Frontal cortex (tissue), 4 donors: ENCODE measurements at places on chromosomes 12 and 14. TPM values are rescaled to one million over a fixed set of nuclear protein-coding genes. Genes with fewer than 3 reads are reported as not detected.

The ACOT4 gene
- 1.2 TPM for total RNA-seq

DNA sequence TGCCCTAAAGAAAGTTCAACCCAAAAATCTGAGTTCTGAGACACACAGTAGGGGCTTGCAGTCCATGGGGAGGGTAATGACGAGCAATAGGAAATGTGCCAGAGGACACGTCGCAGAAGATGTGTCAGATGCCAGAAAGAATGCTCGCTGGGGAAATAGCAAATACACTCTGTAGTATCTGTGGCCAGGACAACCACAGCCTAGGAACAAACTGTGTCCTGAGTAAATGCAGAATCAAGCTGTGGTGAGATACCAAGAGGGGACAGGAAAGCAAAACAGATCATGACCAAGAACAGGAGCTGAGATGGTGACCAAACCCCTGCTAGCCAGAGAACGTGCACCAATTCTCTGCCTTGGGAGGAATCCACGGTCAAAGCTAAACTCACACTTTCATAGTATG lies 9.1 kb downstream of the CRACR2A start:
- DNase-seq = no peak

- DNase-seq = no peak
These were observed 72.3 kb downstream of the KDM2B start for GRCh38 chr12:121508533-121508932.

The CIROP gene
- not detected for total RNA-seq

GRCh38 chr14:54606178-54606577 lies 39.2 kb downstream of the SAMD4A start:
- no peak for DNase-seq

- no peak for DNase-seq
These were observed 180.8 kb downstream of the CRADD start for GRCh38 chr12:93857991-93858447.

- DNase-seq = no peak
These were observed 66.0 kb upstream of the TRIM9 start for GRCh38 chr14:51160871-51161270.

The KLHDC1 gene
- 27.3 TPM for total RNA-seq

GRCh38 chr12:1310653-1311052 lies 283.7 kb downstream of the FBXL14 start:
- DNase-seq = no peak

The OR11H7 gene
- total RNA-seq = not detected

The SINHCAF gene
- total RNA-seq = 16.7 TPM

The LRTM2 gene
- total RNA-seq = 1.6 TPM

The TEAD4 gene
- 0.41 TPM for total RNA-seq

The ACVRL1 gene
- total RNA-seq = 9.4 TPM

DNA sequence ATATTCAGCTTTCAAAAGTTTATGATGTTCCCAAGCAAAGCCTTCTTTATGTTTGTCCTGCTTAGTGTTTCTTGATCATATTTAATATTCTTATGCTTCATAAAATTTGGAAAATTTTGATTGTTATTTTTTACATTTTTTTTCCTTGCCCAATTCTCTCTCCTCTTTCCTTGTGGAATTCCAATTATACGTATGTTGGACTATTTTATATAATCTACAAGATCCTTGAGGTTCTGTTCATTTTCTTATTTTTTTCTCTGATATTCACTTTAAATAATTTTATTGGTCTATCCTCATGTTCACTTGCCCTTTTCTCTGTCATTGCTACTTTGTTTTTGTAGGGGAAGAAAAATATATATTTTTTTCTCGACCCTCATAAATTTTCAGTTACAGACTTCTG lies 167.7 kb downstream of the DYRK2 start:
- DNase-seq = no peak

DNA sequence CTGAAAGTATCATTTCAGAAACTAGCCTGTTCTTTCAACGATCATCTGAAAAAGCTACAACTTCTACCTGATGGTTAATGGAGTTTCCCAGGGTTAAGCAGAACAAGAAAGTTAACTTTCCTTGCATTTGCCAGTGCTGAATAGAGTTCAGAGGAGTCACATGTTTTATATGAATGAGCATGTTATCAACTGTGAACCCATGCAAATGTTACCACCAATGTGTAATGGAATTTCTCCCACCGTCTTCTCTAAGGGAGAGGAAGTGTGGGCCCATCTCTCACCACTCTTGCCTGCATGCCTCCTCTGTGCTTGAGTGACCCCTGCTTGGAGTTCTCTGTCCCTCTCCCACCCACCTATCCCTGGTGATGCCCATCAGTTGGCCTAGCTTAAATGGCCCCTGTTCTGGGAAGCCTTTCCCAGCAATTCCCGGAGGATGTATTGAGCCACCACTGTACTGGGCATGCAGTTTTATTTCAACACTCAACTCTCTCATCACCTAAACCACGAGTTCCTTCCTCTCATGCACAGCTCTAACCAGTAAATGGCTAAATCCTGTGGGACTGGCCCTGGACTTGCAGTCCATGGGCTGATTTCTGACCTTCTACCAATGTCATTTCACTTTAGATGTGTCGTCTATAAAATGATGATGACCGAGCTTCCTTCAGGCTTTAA lies 159.8 kb downstream of the RPAP3 start:
- DNase-seq = no peak

DNA sequence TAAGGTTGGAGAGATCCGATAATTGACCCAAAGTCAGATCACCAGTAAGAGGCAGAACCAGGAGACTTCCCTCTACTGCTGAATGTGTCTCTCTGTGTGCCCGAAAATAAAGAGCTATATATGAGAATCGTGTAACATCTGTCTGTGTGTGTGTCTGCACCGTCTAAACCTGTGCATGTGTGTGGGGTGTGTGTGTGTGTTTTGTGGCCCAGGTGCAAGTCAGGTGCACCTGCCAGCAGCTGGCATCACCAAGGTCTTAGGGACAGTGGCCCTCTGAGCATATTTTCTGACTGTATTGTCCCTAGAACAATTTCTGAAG lies 24.7 kb upstream of the KRT78 start:
- no peak for DNase-seq

The SLCO1B1 gene
- not detected for total RNA-seq

GRCh38 chr12:114684098-114684869 lies at the start of gene TBX3:
Gene TBX3 (minus strand): TSS chr12:114684175. CDS start chr12:114683200, 975 bp downstream.
- DNase-seq = peak; percentile 69

DNA sequence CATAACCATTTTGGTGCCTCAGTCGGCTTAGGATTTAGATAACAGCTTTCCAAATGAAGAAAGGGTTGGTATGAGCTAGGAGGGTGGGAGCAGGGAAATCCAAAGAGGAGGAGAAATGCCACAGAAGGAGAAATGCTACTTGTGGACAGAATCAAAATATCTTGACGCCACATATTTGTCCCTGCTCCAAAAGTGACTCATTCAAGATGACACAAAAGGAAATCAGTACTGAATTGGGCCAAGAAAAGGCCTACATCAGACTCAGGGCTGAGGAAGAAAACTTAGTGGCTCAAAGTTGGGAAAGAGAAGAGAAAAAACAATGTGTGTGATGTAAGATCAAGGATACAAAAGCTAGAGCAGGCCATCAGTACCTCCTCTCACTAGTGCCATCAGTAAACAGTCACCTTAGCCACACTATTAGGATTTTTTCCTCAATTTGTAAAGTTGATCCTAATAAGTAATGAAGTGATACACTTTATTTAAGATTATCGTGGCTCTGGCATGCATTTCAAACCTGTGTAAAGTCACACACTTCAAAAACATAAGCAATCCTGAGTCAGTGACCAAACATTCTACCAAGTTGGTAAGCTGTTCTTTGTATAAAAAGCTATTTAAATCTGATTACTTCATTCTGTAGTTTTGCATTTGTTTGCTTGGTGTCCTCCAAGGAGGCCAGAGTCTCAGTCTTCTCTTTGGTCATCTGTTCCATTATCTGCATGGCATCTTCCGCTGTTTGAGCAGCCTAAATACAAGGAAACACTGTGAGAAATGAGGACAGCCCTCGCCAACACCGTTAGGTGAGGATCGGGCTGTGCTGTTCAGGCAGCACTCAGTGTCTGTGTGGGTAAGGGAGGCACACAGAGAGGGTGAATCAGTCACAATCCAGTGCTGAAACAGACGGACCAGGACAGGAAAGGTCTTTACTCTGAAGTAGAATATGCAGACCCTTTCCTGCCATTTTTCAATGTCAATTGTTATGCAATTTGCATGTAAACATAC lies 52.6 kb upstream of the VPS33A start:
- no peak for DNase-seq

The GPR137C gene
- total RNA-seq = 25.3 TPM

DNA sequence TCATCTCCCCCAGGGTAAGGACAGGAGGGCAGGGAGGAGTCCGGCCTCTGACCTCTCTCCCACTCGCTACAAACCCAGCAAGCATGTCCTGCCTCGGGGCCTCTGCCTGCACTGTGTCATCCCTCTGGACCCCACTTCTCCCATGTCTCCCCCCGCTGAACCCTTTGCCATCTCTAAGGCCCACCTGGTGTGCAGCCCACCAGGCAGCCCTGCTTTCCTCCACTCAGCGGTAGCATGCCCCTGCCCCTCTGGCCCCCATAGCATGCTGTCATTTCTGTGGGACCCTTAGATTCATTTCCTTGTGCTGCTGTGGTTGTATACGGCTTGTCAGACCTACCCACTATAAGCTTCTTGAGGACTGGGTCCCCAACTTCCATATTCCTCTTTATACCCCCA lies 17.7 kb downstream of the PAPLN start:
- no peak for DNase-seq

DNA sequence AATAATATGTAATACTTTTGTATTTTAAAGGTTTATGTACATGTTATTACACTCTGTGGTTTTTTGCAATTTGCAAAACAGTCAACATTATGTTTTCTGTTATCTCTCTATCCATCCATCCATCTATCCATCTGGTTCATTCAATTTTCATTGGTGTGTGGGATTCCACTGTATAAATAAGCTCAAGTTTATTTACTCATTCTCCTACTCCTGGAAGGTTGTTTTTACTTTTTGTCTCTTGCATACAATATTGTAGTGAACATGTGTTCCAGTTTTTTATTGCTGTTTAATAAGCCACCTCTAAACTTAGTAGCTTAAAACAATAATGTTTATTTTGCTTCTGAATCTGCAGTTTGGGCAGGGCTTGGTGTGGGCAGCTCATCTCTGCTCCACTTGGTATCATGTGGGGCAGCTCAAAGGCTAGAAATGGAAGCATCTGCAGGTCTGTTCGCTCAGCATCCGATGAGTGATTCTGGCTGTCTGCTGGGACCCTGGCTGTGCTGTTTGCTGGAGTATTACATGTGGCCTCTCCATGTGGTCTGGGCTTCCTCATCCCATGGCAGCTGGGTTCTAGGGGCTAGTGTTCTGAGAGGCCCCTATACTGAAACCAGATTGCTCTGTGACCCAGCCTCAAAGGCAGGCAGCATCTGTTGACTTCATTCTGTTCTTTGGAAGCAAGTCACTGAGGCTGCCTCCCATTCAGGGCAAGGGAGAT lies 98.8 kb downstream of the SLC25A47 start:
- DNase-seq = no peak

GRCh38 chr12:75977590-75977951 lies 54.0 kb downstream of the PHLDA1 start:
- DNase-seq = no peak

GRCh38 chr12:28870839-28871440 lies 278.1 kb upstream of the FAR2 start:
- DNase-seq = no peak

DNA sequence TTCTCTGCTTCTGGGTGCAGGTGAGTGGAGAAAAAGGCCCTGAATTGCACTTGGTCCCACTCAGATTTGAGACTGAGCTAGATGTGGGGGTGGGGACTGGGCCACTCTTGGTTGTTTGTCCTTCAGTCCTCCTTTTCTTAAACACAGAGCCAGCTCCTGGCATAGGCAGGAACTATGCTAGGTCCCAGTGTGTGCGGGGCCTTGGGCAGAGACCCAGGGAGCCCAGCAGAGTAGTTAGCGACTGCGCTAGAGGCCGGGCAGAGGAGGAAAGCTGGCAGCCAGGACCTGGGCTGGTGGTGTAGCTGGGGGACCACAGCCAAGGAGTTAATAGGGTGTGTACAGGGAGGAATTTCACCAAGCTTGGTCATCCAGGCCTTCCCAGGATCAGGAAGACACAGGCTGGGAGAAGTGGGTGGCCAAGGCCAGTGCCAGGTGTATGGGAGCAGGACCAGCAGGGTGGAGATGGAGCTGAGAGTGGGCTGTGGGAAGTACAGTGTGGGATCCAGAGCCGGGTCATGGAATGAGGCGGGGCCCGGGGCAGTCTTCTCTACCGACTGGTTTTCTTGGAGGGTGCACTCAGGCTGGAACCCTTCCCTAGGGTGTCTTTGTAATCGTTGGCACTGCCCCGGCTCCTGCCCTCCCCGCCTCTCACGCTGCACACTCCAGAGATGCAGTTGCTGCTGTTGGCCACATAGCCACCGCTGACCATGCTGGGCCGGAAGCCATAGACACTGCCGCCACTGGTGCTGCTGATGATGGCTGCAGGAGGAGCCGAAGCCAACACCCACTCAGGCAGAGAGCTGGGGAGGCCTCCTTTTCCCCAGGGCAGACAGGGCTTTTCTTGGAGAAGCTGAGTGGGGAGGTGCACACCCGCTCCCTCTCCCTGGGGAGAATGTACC lies 8.7 kb downstream of the KRT71 start:
- peak; percentile 56 for DNase-seq

The CLEC1B gene
- not detected for total RNA-seq

DNA sequence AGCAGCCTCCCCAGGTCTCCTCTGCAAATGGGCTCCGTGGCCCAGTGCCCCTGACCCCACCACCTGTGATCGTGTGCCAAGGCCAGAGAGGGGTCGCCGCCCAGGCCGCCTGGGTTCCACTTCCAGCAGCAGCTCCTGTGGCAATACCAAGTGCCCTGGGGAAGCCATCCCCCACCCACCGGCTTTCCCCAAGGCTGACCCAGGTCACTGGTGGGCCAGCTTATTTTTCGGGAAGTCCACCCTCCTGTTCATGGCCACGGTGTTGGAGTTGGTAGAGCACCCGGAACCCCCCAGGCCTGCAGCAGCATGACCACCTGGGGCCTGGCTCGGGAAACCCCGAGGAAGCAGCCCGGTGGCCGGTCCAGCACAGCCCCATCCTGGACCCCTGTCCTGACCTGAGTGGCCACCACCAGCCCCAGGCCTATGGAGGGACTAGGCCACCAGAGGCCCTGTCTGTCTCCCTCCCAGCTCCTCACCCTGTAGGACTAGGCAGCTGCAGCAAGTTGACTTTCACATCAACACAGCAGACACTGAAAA lies 40.8 kb upstream of the OASL start:
- no peak for DNase-seq

GRCh38 chr12:116161588-116161987 lies 115.9 kb downstream of the MED13L start:
- DNase-seq = no peak

- no peak for DNase-seq
These were observed 64.9 kb upstream of the STRN3 start for GRCh38 chr14:31090883-31091764.

DNA sequence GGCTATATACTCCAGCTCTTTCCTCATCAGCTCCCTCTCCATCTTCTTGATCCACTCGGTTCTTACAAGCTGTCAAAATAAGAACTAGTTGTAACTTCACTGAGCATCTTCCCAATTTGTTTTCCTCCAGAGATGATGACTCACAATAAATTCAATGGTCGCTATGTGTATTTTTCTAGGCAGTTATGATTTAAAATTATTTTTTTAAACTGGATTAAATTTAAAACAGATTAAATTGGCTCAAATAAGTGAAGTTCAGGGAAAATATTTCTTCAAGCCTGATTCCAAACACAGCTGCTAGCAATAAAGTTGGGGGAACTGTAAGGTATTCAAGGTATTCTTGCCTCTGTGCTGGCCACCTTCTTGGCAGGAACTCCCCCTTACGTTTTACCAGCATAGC lies 717.7 kb upstream of the USP15 start:
- no peak for DNase-seq
